ENCODE measurements at places on chromosomes 2 and 18.
A peak's percentile ranks its signal among the peaks of the same experiment; 100 is the strongest.

DNA sequence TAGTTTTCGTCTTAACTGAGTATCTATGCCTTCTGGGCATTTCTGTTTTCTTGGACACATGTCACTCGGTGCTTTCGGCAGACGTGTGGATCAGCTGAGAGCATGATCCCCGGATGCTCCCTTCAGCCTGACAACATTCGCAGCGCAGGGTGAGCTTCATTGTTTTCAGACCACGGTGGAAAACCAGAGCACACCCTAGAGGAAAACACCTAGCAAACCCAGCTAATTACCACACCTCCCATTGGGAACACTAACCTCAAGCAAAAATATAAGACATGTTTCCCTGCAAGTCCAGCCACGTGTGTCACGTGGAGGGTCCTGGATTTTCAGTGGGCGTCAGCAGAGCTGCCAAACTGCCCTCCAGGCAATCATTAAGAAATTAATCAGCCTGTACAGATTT lies 31.0 kb downstream of the ANKRD29 start:
- DNase-seq = no peak

GRCh38 chr2:221455214-221455613 lies 116.9 kb downstream of the EPHA4 start:
- no peak for DNase-seq

DNA sequence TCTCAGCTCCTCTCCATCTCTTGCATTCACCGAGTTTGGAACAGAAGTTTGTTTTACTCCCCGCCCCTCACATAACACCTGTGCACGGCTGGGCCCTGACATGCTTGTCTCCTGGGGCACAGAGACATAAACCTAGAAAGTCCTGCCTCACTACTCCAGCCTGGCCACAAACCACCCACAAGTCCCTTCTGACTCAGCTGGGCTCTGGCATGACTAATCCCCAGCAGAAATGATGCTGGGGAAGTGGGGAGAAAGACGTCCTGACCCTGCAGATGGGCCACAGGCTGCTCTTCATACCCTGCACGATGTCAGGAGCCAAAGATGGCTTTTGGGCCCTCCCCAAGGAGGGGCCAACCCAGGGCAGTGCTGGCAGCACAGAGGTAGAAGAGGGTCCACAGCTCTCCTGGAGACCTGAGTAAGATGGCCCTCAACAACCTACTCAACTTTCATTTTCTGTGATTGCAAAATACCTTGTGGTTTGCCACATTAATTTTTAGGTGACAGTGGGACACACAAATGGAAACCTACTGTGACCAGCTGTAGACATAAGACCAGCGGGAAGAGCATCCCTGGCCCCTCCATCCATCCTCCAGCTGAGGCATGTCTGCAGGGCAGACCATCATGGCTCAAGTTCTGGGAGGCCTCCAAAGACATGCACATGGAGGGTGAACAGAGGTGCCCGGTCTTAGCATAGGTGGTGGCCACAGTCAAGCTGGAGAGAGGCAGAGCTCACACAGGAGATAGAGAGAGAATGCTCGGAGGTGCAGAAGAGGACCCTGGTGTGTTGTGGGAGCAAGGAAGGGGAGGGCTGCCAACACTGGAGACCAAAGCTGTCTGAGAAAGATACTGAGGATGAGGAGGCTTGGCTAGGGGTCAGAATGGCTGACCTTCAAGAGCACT lies 40.0 kb downstream of the DNMT3A start:
- DNase-seq = no peak

GRCh38 chr2:27628767-27629709 lies at the start of the genes CCDC121 and GPN1:
Gene CCDC121 (minus strand): TSS chr2:27629012. CDS start chr2:27627799, 1,213 bp downstream.
Gene GPN1 (plus strand): TSS chr2:27629050. CDS start chr2:27629059, 9 bp downstream.
- peak; percentile 92 for DNase-seq

- DNase-seq = peak; percentile 48
Observed at GRCh38 chr2:187994464-187995331, 297.0 kb upstream of the GULP1 start.

DNA sequence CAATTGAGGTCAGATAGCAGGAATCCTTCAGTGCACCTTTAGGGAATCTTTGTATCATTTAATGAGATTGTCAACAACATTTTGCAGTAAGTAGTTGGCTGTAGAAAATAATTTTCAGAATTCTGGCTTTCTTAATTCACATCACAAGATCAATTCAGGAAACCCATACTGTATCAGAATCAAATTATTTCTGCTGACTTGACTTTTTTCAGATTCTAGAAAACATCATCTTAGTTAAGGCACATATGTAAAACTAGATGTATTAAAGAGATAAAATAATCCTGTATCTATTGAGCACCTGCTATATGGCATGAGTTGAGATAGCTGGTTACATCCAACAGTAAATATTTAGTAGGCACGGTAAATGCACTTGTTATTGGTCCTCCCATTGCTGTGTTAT lies 791.4 kb downstream of the TDRD15 start:
- no peak for DNase-seq

- DNase-seq = no peak
Observed at GRCh38 chr2:159606287-159606686, 10.1 kb downstream of the BAZ2B start.

DNA sequence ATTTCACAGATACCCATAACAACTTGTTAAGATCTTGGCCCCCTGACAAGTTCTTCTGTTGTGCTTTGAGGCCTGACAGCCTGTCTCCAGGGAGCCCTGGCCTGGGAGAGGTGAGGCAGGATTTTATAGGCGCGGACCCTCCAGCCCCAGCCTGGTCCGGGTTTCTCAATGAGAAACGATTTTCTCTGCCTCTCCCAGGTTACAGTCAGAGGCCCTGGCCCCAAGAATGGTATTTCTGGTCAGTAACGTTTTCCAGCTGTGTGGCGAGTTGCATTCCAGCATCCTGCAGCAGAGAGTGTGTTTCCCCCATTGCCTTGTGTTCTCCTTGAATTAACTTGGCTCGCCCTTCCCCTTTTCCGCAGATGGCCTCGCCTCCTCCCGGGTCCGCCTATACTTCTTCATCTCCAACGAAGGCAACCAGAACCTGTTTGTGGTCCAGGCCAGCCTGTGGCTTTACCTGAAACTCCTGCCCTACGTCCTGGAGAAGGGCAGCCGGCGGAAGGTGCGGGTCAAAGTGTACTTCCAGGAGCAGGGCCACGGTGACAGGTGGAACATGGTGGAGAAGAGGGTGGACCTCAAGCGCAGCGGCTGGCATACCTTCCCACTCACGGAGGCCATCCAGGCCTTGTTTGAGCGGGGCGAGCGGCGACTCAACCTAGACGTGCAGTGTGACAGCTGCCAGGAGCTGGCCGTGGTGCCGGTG lies 3.0 kb downstream of the INHBB start:
- DNase-seq = peak; percentile 59

- DNase-seq = no peak
Observed at GRCh38 chr2:191646163-191646902, 31.6 kb upstream of the NABP1 start.

GRCh38 chr2:226124548-226125011 lies 675.0 kb downstream of the IRS1 start:
- DNase-seq = peak; percentile 32

DNA sequence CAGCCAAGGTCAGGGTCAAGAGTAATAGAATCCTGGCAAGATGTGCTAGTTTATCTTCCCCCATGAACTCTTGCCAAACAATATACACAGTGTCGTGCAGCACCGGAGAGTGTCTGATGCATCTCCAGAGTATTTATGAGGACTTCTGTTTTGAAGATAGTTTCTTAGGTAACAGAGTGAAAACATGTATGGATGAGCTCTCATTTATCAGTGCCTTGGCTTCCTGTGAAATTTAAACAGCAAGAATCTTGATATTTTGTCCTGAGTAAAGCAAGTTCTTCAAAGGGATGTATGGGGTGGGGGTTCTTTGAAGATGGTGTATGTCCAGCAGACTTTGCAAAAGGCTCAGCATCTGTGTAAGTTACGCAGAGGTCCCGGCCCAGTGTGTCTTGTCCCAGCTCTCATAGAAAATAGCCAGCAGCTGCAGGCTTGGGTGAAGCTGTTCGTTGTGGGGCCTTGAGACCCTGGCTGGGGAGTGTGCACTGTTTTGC lies 361.0 kb upstream of the NT5C1B start:
- peak; percentile 66 for DNase-seq

- no peak for DNase-seq
Observed at GRCh38 chr2:179412112-179412511, 147.5 kb upstream of the SESTD1 start.

DNA sequence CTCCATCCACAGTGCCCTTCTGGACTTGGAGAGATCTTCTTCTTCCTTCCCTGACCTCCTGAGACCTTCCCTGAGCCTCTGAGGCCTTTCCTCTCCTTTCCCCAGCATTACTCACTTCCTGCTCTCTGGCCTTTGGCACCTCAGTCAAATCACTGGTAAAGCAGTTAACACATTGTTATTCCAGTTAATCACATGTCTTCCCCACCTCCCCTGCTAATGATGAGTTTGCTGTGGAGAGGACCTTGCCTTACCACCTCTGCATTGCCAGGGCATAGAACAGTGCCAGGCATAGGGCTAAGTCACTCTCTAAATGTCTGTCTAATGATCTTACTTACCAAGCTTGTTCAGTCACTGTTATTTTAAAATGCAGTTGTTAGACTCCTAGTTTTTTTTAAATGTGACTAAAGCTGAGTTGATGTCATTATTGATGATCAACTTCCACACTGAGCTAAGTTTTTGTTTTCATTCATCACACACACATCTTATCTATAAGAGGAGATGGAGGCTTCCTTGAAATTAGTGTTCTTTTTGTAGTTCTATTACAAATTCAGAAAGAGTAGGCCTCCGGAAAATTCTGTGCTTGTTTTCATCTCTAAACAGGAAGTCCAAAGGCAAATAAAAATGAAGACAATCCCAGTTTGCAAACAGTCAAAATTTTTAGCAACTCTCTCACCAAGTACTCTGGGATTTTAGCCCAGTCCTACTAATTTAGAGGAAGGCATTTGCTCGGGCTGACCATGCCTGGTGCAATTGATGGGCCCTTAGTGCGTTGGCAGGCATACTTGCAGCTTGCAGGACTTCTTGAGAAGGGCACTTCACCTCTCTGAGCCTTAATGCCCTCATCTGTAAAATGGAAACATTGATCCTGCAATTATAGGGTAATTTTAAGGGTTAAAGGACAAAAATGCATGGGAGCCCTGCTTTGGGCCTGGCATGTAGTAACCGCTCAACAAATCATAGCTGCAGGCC lies 113.7 kb upstream of the SPRED2 start:
- no peak for DNase-seq

DNA sequence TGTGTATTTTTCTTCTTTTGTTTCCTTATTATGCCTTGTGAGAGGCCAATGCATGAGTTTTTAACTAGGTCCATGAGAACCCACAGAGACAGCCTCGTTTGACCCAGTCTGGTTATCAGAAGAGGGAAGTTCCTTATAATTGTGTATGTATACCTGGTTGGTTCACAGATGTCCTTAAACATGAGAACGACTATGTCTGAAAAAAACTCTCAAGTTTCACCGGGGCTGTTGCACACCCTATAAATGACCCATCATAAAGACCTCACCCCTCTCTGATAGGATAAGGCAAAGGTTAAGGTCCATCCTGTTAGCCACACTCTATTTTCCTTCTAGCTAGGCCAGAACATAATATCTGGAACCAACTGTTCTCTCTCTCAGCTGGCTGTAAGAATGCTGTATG lies 42.7 kb upstream of the MSH2 start:
- no peak for DNase-seq

DNA sequence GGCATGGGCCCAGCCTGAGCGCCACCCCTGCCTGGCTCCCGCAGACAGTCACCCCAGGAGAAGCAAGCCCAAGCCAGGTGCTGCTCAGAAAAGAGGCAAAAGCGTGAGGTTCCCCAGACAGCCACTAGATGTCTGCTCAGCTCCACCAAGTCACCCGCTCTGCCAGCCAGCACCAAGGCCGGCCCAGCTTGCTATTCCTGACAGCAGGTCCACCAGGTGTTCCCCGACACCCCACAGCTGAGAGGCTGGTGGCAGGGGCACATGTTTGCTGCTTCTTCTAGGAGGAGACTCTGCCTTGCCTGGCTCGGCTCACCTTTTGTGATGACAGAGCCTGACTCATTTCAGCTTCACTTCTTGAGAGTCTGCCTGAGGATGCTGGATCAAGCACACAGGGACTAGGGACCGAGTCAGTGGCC lies 206.7 kb downstream of the MGAT5 start:
- DNase-seq = peak; percentile 72

- peak; percentile 60 for DNase-seq
Observed at GRCh38 chr2:127197475-127198385, 22.4 kb downstream of the CYP27C1 start.

- DNase-seq = no peak
Observed at GRCh38 chr2:169819106-169819505, 5.6 kb downstream of the METTL5 start.

- no peak for DNase-seq
Observed at GRCh38 chr2:96923201-96923600, 53.3 kb upstream of the SEMA4C start.

DNA sequence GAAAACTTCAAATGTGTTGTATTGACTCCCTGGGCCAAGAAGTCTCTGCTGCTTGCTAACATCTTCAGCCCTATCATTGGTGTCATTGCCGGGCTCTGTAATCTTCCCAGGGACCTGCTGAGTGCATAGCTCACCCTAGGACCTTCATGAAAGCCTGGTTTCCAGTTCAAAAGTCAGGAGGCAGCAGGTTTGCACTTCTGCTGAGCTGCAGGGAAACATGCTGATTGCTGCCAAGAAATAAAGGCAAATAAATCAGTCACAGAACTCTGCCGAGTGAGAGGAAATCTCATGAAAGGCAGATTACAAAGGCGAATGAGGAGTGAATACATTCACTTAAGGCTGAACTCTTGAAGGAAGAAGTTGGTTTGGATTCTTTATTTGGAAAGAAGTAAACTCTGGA lies 1947.6 kb upstream of the CELF4 start:
- DNase-seq = no peak

DNA sequence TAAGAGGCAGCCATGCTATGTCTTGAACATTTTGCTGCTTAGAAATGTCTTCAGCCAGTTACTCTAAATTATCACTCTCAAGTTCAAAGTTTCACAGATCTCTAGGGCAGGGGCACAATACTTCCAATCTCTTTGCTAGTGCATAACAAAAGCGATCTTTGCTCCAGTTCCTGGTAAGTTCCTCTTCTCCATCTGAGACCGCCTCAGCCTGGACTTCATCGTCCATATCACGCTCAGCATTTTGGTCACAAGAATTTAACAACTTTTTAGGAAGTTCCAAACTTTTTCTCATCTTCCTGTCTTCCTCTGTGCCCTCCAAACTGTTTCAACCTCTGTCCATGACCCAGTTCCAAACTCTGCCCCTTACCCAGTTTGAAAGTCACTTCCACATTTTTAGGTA lies 8.8 kb upstream of the SLC35F5 start:
- DNase-seq = no peak

DNA sequence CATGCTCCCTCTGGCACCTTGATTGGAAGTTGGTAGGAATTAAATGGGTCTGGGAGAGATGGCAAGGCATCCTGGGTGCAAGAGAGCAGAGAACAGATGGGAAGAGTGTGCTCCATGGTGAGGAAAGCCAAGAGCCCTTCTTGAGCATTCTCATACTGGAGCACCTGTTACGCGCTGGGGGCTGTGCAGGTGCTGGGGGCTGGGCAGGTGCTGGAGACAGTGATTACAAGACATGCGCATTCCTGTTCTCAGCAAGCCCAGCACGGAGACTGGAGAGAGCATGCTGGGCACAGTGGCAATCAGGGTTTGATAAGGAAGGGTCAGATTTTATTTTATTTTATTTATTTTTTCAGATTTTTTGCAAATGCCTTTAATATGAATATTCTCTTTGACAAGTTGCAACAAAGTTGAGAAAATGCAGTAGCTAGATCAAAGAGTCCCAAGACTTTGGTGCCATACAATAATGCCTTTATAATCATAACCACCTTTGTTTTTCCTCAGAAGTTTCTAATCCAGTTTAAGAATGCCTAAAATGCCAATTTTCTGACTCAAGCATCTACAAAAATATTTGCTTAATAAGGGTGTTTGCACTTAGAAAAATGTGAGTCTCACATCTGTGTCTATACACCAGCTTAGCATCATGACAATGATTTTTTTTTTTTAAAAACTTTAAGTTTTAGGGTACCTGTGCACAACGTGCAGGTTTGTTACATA lies 193.3 kb downstream of the RNF152 start:
- no peak for DNase-seq

- DNase-seq = no peak
Observed at GRCh38 chr18:74040459-74041332, 106.9 kb downstream of the FBXO15 start.

Data from right hindlimb (tissue), 1 donor.